Hematopoietic multipotent progenitor cell (in vitro differentiated cells): ENCODE measurements at places on chromosomes 6 and 20.

- DNase-seq, result no peak
Observed at GRCh38 chr6:30759575-30760239, 15.4 kb upstream of the IER3 start.

GRCh38 chr20:40720099-40720498 lies 31.1 kb upstream of the MAFB start:
- DNase-seq, result no peak

DNA sequence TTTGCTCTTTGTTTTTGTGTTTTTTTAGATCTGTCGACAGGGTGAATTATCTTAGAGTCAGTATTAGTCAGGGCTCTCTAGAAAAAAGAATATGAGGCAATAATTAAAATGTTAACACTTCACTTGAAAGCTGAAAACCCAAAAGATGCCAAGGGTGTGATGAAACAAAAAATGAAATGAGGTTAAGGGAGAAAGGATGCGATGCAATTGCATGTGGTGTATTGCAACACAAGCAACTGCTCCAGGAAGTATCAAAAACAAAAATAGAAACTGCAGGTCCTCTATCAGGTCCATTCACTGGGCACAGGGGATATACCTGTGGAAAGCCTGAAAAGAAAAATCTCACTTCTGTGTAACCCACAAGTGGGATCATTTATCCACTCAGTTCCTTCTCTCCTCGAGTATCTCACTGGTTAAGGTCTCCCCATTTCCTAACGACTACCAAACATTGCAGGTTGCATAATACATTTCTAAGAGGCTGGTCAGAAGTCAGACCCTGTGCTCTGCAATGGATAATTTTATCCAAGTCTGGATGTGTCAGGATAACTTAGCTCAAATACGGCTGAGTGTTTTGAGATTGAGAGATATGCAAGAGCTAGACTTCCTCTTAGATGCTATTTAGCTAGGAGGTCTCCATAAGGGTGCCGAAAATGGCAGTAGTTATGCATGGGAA lies 257.7 kb upstream of the GJE1 start:
- no peak for DNase-seq

- no peak for DNase-seq
Observed at GRCh38 chr6:104796031-104796785, 63.5 kb downstream of the HACE1 start.

DNA sequence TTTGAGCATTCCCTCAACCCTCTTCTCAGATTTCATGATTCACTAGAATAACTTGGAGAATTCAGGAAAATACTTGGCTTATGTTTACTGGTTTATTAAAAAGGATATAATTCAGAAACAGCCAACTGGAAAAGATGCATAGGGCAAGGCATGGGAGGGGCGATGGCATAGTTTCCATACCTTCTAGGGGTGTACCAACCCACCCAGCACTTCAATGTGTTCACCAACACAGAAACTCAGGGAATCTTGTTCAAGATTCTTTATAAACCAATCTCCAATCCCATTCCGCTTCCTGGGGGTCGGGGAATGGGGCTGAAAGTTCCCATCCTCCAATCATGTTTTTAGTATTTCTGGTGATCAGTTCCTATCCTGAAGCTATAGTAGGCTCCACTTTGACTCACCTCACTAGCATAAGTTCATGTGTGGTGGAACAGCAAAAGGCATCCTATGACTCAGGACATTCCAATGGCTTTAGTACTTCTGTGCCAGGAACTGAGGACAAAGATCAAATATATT lies 164.4 kb downstream of the SIM1 start:
- no peak for DNase-seq

- no peak for DNase-seq
Observed at GRCh38 chr6:166803471-166803870, 152.9 kb downstream of the RNASET2 start.

DNA sequence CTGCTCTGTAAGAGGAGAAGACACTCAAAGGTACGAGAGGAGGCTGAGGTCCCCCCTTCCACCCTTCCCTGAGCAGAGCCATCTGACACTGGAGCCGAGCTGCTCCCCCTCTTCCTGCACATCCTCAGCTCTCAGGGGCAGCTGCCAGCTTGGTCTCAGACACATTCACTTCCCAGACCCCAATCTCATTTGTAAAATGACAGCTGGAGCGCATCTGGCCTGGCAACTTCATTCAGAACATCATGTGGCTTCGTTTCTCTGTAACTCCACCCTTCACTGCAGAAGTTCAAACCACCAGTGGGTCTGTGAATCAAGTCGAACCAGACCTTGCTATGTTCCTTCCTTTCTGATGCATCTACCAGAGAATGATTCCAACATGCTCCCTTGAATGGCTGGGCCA lies 145.6 kb upstream of the CDH4 start:
- DNase-seq, result no peak
